ENCODE measurements at places on chromosomes 11 and 22. TPM values are rescaled to one million over a fixed set of nuclear protein-coding genes. Genes with fewer than 3 reads are reported as not detected.
A peak's percentile ranks its signal among the peaks of the same experiment; 100 is the strongest.

The MPPED2 gene
- not detected for total RNA-seq

The RBMXL2 gene
- not detected for total RNA-seq

The PGA5 gene
- not detected for total RNA-seq

The TRIM64C gene
- not detected for total RNA-seq

The KCNJ11 gene
- total RNA-seq: 0.64 TPM

The TMPRSS5 gene
- total RNA-seq: 0.52 TPM

The SCN2B gene
- not detected for total RNA-seq

The OR52H1 gene
- 0.37 TPM for total RNA-seq

The SLC7A4 gene
- not detected for total RNA-seq

The RTN3 gene
- total RNA-seq: 65.9 TPM

DNA sequence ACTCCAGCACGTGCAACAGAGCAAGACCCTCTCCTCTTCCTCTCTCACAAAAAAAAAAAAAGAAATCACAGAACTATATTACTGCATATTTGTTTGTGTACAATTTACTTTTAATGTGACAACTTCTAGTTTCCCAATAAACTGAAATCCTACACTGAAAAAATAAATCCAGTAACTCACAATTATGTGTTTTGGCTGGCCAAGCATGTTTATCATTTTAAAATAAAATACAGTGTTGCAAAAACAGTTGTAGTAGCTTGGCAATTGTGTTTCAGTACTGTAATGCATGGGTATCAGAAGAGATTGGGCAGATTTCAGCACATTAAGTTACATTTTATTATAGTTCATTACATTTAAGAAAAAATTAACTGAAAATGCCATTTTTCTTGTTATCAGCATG is 344.9 kb downstream of the ETS1 start:
- no peak for DNase-seq

DNA sequence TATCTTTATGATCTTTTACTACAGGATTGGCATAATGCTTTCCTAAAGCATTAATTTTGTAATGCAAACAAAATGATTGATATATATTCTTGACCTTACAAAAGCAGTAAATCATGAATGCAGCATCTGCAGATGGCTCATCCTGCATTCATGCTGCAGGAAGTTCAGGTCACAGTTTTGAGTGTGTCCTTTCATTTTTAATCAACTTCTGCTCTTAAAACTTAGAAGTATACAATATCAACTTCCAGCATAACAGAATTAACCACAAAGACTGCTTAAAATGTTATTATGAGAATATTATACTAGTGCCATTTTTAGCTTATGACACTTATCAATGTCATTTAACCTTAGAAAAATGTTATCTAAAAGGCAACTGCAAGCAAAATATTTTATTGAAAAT is 54.0 kb downstream of the SLC36A4 start:
- no peak for DNase-seq

DNA sequence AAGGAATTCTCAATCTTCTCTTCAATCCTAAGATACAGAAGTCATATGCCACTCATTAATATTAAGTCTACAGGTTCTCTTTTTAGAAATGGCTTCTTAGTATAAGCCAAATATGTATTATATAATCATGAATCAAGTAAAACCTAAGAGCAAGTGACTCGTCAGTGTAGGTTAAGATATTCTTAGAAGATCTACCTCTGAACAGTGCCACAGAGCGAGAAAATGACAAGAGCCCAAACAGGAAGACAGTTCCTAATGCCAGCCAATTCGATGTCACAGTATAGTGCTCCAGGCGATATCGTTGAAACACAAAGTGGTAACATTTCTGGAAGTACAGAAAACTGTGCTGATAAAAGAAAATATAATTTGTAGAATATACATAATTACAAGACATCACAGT is 33.3 kb downstream of the ALG9 start:
- no peak for DNase-seq

DNA sequence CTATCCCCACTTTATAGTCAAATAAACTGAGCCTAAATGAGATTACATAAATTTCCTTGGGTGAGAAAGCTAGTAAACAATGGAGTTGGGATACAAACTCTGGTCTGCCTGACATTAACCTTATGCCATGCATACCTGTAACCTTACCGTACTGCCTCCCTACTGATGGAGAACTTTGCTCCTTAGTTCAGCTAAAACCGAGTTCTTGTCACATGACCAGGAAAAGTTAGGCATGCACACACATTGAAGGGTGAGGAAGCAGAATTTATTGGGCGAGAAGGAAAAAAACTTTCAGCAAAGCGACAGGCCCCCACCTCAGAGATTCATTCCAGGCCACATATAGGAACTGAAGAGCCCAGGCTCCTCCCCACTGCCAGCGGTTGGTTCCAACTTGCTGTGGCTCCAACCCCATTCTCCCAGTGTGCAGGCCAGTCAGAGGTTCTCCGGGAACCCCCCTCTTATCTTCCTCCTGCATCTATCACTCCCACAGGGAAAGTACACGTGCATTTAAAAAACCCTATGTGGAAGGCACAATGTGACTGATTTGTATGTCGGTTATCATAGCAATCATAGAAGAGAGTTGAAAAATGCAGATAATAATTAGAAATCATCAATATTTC is 3.2 kb upstream of the PIWIL4 start:
- DNase-seq: no peak

DNA sequence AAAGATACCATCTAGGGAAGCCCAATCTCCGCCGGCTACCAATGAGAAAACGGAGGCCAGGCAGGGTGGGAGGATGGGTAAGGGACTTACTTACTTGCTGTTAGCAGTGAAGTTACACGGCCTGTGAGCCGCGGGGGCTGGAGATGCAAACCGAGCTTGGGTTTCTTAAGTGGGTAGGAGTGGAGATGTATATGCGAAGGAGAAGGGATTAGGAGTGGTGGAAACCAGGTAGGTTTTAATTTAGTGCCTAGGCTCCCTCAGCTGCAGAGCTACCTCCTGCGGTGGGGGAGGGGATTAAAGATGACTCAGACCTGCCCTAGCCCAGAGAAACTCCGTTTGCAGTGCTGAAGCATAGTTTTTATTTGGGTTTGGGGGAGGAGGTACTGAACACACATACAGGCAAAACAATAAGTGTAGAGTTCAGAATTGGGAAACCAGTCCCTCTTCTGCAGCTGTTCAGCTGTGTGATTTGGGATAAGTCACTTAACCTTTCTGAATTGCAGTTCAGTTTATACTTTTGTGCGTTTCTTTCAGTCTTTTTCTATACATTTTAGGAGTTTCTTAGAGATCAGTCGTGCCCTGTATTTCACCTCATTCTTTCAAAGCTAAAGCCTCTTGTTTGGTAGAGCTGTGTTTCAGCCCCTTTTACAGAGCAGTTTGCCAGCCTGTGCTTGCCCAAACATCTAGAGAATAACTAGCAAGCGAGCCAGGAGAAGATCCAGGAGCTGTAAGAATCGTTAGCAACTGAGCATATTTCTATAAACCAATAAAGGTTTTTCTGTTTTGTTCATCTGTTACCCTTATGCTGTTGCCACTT is 596 bp upstream of the TNRC6B start:
- peak; percentile 78 for DNase-seq

DNA sequence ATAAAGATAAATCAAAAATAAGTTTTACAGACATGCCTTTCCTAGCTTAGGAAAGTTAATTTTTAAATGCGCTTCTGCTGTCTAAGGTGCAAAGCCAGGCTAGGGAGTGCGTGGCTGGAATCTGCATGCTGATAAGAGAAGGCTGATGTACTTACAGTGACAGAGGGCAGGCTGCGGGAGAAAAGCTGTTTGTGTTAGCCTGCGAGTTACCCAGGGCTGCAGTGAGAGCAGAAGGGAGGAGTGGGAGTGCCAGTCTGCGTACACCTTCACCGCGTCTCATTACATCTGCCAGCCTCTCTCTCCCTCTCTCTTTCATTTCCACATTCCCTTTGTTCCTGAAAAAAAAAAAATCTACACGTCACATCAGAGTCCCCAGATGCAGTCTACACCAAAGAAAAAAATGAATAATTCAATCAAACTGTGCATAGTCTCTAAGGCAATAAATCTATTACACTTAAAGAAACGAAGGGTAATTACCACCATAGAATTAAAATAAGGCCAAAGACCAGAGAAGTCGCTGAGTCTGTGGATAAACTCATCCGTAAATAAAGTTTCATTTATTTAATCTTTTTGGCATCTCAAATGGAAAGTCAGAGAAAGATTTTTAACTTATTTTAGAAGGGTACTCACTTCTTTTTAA is 126.4 kb upstream of the C11orf58 start:
- DNase-seq: no peak

GRCh38 chr22:38965614-38966379 is 8.4 kb downstream of the APOBEC3A start:
- DNase-seq: no peak

- no peak for DNase-seq
These were observed 29.9 kb downstream of the ENDOD1 start for GRCh38 chr11:95119361-95120060.

DNA sequence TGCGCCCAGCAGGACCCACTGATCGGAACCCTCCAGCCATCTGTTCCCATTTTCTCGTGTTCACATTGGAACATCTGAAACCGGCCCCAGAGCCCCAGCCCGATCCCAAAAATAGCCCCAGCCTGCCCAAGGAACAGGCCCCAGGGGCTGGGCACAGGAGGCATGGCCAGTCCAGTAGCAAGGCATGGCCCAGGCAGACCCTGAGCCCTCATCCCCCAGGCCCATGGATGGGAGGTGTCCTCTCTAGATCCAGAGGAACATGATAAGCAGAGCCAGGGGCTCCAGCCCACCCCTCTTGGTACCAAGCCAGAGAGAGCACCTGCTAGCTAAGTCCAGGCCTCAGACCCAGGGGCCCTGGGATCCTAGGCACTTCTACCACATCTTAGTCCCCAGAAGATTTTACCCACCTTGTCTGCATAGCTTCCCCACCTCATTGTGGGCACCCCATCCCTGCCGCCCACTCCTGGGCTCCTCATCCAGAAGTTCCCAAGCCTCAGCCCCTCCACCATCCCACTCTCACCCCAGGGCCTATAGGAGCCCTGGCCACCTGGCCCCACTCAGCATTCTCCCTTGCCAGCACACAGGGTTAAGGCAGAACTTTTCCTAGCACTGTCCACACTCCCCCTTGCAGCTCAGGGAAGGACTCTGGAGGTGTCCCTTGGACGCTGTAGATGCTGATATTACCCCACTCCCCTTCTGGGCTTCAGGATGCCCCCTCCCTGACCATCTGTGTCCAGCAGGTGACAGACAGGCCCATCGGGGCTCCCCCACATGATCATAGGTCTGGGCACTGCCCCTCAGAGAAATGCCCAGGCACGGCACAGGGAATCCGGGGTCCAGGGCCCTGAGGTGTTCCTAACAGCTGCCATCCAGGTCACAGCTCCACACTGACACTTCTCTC is 9.5 kb downstream of the BCL9L start:
- DNase-seq: no peak

GRCh38 chr11:35272391-35272902 is 133.5 kb downstream of the CD44 start:
- DNase-seq: peak; percentile 53

- DNase-seq: peak; percentile 51
These were observed 15.4 kb downstream of the BAD start for GRCh38 chr11:64268893-64269539.

- peak; percentile 78 for DNase-seq
These were observed 2.0 kb downstream of the HEPN1 start for GRCh38 chr11:124920870-124921609.

- no peak for DNase-seq
These were observed 32.6 kb upstream of the APLP2 start for GRCh38 chr11:130037058-130037457.

DNA sequence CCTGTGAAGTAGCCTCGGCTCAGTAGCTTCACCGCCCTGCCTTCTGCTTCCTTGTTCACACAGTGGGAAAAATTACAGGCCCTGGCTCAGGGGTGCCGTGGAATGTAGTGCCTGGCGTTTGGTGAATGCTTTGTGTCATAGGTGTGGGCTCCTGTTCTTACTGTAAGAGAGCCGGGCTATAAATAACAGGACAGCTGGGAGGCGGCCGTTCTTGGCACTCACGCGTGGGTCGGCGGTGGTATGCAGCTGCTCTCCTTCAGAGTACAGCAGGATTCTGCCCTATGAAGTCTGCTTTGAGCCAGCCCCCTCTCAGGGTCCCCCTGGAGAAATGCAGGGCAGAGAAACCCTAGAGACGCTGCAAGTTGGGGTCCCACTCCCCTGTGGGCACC is 84.2 kb downstream of the CTTN start:
- DNase-seq: no peak

GRCh38 chr11:94593030-94593429 is 25.9 kb downstream of the PIWIL4 start:
- no peak for DNase-seq

- no peak for DNase-seq
These were observed 126.5 kb downstream of the RASSF10 start for GRCh38 chr11:13135385-13136271.

GRCh38 chr11:132200353-132200936 is 830.0 kb downstream of the NTM start:
- DNase-seq: no peak

DNA sequence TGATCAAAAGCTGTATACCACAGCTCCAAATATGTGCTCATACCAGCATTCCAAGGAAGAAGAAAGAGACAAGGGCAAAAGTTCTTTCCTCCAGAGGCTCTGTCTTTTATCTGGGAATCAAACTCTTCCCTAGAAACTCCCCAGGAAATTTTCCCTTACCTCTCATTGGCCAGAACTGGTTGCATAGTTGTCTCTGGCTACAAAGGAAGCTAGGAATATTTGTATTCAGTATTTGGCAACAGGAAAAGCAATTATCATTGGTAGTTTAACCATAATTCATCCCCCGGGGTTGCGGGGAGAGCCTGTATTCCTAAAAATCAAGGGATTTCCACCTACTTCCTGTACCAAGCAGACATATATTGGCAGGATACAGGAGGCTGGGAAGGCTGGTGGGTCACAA is 10.5 kb upstream of the ZFTA start:
- no peak for DNase-seq

DNA sequence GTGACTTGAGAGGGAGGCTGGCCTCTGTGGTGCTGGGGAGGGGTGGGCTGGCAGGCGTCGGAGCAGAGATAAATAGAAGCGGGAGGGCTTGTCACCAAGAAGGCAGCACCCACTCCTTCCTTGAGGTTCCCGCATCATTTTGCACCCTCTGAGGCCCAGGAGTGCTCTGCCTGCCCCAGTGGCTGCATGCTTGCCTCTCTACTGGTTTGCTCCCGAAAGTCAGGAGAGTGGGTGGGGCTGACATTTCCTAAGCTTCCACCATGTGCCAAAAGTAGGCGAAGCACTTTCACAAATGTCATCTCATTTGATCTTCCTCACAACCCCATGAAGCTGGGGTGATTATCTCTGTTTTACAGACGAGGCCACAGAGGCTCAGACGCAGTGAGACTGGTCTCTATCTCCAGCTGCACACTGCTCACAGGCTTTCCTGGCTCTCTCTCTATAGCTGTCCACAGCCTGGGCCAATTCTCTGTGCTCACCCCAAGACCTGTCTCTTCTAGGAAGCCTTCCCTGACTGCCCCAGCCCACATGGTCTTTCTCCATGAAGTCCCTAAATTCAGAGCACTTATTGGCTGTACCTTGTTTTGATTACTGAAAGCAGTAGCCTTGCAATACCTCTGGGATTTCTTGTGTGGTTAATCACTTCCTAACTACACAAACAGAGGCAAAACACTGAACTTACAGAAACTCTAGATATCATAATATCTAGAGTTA is 2.6 kb upstream of the UCP3 start:
- DNase-seq: peak; percentile 28

GRCh38 chr11:61972672-61973475 is 5.4 kb upstream of the FTH1 start:
- DNase-seq: no peak
